Hypothalamus (tissue), 51 donors: ENCODE measurements at places on chromosomes 1 and 21.

DNA sequence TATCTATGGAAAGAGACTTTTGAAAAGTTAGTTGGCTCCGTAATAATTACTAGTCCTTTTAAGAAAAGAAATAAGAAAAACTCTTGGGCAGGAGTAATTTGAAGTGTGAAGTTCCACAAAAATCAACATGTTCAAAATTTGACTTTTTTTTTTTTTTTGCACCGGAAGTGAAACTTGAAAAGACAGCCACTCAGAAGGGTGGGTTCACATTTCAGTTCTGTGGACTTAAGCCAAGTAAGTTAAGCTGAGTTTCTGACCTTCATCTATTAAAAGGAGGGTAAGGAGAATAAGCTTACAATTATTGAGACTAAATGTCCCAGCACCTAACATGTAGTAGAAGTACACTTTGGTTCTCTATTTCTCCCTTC is 11.0 kb downstream of the RO60 start:
- DNase-seq = no peak

DNA sequence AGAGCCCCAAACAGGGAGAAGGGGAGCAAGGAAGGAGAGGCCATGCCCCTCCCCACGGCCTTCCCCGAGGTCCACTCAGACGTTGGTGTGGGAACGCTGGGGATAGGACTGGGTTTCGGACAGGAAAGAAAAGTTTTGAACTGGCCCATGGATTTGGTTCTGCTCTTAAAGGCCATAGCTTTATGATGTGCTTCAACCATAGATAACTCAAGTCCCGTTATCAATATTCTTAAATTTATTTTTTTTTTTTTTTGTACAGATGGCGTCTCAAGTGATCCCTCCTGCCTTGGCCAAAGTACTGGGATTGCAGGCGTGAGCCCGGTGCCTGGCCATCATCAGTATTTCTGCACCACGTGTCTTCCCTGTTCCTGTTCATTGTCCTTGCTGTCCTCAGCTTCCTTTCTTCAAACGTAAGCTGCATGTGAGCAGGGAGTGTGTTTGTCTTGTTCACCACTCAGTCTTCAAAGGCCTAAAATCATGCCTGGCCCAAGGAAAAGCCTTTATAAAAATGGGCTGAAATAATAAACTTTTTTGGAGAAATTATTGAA is 820 bp upstream of the KRTAP10-1 start:
- DNase-seq = no peak

DNA sequence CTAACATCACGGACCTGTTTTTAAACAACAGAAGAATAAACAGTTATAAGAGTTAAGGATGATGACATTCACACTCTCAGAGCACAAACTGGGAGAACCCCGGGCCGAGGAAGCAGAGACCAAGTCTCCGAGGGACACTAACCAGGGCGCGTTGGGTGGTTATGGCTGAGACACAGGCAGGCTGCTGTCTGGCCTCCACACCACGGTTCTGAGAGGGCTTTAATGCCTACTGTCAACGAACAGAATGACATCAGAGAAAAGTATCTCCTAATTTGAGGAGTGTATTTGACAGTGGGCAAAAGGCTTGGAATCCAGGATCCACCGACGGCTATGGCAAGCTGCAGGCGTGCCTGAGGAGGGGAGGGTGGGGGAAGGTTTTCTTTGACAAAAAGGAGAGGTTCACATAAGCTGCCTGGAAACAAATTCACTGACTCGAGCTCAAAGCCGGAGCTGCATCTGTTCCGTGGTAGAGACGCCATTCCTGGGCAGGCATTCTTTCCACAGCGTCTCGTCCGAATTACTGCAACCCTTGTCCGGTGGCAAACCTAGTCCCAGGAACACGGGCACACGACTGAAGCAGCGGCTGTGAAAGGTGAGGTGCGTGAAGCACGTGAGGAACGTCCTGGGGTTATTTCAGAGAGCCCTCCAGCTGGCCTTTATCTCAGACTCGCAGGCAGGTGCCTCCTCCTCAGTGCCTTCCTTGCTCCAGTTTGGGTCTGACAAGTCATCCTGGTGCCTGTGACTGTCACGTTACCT is 9.4 kb downstream of the POFUT2 start:
- no peak for DNase-seq

- no peak for DNase-seq
Measured at GRCh38 chr1:154856049-154856448, 14.0 kb downstream of the KCNN3 start.

DNA sequence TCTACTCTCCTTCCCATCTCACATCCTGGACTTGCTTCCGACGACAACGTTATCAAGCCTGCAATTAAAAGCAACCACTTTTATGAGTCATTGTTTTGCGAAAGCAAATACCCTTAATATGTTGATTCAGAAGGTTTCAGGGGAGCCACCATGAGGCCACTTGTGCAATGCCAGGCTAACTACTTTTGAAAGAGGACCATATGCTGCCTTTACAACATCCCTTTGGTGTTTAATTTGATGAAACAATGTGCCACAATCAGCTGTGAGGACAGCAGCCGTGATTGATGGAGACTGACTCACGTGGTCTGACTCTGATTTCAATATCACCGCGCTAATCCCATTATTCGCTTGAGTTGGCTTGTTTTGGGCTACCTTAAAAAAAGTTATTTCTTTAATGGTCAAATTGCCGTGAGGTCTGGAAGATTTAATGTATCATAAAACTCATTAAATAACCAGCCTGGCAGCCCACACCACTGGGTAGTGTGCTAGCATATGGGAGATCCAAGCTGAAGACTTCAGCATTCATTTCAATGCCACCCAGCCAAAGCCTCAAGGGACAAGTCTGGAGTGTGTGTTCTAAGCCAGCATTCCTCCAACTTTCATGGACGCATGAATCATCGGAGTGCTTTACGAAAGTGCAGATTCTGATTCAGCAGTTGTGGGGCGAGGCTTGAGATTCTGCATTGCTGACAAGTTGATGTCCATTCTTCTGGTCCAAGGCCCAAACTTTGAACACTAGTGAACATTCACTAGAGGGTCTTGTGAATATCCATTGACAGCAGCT is 73.3 kb upstream of the PAXBP1 start:
- no peak for DNase-seq

DNA sequence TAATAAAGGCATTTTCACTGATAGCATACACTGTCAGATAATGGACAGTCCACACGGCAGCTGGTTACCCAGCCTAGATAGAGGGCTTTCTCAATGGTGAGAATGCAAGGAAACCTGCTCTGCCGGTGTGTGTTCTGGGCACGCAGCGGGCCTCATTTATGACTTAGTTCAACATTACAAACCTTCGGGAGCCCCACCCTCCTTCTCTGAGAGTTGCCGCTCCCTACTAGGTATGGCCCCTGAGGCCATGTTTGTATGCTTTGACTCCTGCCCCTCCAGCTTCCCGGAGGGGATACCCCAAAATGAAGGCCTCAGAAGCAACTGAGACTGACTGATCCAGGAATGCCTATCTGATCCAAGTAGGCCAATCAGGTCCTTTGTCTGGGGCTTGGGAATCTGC is 17.2 kb upstream of the FABP3 start:
- DNase-seq = no peak
